ENCODE measurements at places on chromosomes 12 and 14. TPM values are rescaled to one million over a fixed set of nuclear protein-coding genes. Genes with fewer than 3 reads are reported as not detected.

DNA sequence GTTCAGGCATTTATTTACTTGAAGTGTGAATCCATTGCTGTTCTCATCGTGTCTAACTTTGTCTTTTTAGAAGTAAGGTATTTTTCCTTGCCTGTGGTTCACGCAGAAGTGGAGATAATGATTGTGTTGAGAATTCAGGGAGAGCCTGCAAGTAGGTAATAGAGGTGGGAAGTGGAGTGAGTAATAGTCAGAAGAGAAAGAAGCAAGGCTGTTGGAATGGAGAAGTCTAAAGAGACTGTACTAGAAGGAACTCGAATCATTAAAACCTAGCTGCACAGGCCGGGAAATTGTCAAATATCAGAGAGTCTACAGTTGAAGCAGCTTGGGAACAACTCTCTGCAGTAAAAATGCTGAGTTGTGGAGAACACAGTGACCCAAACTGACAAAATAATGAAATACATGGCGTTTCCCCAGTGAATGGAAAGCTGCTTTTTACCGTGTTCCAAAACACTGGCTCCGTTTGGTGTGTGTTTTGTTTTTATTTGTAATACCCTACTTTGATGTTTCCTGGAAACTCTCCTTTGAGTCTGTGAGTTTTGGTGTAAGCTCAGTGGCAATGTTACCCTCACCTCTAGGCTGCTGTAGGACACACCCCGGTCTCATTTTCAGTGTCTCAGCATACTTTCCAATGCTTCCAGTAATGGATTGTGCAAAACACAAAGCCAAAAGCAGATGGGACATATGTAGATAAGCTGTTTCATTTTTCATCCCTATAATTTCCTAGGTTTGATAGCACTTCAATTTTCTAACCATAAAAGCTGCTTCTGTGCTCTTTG, 146.6 kb downstream of the CRADD start:
- H3K27ac ChIP-seq, result no peak overlapping the region
- no peaks in the 10 kb centered on the region for H3K36me3 ChIP-seq
- H3K4me3 ChIP-seq, result no peak overlapping the region
- DNase-seq, result no peak
- H3K27me3 ChIP-seq, result no peaks in the 10 kb centered on the region
- H3K4me1 ChIP-seq, result no peaks in the 10 kb centered on the region

DNA sequence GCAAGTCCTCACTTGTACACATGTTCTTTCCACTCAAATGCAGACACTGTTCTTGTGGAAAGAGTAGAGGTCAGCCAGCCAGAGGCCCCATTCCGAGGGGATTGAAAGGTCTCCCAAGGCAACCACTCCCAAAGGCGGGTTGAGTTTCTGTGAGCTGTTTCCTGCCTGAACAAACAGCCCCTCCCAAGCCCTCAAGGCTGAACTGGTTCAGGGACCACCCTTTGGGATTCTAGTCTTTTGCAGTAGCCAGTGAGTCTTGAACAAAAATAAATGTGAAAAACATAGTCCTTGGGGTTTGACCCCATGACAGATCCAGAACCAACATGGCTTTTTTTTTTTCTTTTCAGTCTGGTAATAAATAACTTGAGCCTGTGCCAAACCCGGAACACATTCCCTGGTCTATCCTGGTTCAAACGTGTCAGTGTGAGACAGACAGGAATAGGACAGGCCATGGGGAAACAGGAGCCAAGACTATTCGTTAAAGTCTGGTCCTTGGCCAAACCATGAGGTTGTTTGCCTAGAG, 17.6 kb upstream of the STK38L start:
- no peaks in the 10 kb centered on the region for H3K27me3 ChIP-seq
- DNase-seq, result no peak
- H3K4me1 ChIP-seq, result no peaks in the 10 kb centered on the region

Gene RIMKLB
- total RNA-seq, result 8.1 TPM

Gene CCDC198
- total RNA-seq, result 24.1 TPM
